ENCODE measurements at places on chromosomes 16 and 17.
A peak's percentile ranks its signal among the peaks of the same experiment; 100 is the strongest.

DNA sequence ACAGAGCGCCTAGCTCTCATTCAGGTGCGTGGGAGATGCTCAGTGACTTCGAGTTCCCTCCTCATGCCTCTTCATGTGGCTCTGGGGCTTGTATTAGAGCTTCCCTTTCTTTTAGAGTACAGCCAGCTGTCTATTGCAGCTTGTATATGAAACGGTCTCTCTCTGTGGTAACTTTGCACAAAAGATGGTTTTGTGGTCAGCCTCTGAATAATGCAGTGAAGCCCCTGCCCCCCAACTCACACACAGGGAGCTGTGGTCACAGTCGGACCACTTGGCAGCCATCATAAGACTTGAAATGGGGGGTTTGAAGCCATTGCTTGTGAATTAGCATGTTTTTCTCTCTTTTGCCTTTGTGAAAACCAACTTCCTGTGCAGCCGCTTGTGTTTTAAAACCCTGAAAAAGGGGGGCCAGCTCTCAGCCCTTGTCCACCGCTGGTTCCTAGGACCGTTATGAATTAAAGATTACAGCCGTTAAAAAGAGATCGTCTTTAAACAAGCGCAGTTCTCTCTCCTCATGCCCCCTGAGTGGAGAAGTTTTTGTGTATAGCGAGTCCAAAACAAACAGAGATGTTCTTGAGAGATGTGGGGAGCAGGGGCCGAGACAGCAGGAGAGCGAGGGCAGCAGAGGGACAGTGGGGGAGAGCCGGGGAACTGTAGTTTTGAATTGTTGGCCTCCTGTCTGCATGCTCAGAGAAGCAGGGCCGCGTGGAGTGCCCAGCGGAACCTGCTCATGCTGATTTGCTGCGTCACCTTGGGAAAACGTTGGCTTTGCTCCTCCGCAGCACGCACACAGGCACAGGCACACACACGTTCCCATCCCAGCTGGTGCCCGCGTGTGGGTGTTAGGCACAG lies 199.0 kb downstream of the MSI2 start:
- peak; percentile 60 for DNase-seq

DNA sequence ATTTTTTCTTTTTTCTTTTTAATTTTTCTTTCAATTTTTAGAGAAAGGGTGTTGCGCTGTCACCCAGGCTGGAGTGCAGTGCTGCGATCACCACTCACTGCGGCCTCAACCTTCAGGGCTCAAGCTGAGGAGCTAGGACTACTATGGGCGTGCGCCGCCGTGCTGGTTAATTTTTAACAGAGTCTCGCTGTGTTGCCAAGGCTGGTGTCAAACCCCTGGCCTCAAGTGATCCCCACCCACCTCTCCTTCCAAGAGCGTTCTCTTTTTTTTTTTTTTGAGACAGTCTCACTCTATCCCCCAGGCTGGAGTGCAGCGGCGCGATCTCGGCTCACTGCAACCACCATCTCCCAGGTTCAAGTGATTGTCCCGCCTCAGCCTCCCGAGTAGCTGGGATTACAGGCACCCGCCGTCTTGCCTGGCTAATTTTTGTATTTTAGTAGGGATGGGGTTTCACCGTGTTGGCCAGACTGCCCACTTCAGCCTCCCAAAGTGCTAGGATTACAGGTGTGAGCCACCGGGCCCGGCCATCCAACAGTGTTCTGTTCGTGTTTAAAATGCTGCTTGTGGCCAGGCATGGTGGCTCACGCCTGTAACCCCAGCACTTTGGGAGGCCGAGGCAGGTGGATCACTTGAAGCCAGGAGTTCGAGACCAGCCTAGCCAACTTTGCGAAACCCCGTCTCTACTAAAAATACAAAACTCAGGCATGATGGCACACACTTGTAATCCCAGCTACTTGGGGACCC lies 14.5 kb upstream of the RPL13 start:
- no peak for DNase-seq

DNA sequence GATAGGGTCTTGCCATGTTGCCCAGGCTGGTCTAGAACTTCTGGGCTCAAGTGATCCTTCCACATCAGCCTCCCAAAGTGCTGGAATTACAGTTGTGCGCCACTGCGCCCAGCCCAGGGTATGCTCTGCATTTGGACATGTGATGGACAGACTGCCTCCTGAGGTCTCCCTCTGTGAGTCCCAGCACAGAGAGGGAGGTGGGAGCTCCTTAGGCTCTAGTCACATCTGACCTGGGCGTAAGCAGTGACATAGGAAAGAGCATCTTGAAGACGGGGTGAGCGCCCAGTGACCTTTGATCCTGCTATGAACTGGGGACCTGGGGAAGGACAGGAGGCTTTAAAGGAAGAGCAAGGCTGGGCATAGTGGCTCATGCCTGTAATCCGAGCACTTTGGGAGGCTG lies 2.2 kb upstream of the GFAP start:
- DNase-seq, result no peak

DNA sequence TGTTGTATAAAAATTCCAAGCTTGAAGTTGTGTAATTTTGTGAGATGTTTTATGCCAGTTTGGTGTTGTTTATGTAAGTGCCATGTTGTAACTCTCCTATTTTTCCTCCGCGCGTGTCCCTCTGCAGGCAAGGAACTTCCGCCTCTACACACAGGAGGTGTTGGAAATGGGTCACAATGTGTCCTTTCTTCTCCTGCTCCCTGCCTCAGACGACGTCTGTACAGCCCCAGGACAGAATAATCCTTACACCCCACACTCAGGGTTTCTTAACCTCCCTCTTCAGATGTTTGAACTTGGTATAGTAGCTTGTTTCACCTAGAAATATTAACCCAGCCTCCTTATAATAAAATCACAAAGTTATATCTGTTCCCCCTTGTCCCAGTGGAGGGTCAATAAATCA lies 111.3 kb upstream of the NOG start:
- no peak for DNase-seq

DNA sequence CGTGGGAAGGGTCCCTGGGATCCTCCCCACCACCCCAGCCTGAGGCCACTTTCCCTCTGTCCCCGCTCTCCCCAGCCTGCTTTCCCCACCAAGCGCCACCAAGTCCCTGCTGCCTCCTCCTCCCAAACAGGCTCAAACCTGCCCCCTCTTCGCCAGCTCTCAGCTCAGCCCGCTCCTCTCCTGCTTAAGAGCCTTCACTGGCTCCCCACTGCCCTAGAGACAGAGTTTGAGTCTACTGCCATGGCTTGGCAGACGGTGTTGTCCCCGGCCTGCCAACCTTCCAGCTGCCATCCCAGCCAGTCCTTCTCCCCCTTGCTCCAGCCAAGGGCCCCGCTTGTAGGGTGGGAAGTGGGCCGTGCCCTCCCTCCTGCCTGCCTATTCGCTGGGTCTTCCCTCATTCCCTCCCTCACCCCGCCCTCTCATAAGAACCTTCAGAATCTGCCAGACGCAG lies 11.1 kb downstream of the IL4R start:
- DNase-seq, result no peak

GRCh38 chr17:70173681-70174080 lies 4.3 kb downstream of the KCNJ2 start:
- DNase-seq, result no peak

DNA sequence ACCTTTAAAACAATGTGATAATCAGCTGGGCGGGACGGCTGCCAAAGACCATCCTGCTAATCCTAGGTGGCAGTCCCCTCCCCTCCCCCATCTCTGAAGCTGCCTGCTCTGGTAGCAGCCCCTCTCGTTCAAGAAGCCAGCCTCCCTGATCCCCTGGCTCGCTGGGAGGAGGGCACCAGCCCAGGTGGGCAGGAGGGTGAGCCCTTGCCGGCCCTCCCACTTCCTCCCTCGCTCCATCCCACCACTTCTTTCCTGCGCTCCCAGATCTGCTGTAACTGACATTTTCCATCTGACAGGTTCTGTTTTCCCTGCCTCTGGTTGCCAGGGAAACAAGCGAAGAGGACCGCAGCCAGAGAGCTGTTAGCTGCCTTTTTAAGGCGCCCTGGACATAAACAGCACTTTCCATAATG lies 155.7 kb upstream of the TNRC6C start:
- DNase-seq, result peak; percentile 53

- DNase-seq, result no peak
Measured at GRCh38 chr16:539901-540530, 12.5 kb downstream of the CAPN15 start.

- DNase-seq, result no peak
Measured at GRCh38 chr16:11676799-11677198, 8.5 kb downstream of the SNN start.

DNA sequence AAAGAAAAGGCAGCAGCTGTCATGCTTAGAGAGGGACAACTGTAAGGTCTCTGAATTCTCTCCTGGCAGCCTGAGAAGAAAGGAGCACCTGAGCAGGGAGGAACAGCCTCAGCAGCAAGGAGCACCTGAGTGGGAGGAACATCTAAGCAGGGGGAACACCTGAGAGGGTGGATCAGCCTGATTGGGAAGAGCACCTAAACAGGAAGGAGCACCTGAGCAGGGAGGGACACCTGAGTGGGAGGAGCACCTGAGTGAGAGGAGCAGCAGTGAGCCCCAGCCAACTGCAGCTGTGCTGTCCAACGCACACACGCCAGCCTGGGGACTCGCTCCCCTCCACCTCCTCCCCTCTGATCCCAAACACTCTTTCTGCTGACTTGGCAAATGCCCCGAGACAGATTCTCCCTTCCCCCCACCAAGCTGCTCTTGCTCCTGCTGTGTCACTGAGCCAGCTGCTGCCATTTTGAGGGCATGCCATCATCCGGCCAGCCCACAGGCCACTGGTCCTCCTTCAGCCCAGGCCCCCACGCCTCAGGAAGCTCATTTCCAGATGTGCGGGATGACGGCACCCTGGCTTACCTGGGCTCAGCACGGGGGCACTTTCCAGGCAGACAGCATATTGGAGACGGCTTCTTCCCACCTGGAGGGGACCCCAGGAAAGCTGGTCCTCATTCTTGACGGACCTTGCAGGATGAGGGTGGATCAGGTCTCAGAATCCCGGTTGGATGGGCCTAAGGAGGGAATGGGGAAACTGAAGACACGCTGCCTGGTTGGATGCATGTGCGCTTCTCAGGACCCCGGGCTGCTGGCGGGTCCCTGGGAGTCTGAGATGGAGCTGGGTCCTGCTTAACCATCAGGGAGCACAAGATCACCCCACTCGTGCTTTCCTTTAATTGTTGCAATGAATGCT lies 57.7 kb upstream of the RBFOX3 start:
- no peak for DNase-seq

GRCh38 chr16:46730126-46730525 lies 18.0 kb downstream of the MYLK3 start:
- DNase-seq, result no peak

- DNase-seq, result no peak
Measured at GRCh38 chr16:7957151-7957550, 624.5 kb downstream of the RBFOX1 start.

- no peak for DNase-seq
Measured at GRCh38 chr17:50035421-50035879, 20.5 kb upstream of the ITGA3 start.

DNA sequence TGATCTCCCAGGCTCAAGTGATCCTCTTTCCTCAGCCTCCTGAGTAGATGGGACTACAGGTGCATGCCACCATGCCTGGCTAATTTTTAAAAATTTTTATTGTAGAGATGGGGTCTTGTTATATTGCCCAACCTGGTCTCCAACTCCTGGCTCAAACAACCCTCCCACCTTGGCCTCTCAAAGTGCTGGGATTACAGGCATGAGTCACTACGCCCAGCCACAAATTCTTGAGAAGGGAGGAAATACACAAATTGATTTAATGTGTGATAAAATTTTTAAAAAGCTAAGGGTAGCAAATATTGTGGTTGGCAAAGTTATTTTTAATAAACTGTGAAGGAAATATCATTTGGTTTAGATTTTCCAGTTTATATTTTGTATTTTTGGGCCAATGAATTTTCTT lies 9.6 kb downstream of the ITGAD start:
- DNase-seq, result no peak

DNA sequence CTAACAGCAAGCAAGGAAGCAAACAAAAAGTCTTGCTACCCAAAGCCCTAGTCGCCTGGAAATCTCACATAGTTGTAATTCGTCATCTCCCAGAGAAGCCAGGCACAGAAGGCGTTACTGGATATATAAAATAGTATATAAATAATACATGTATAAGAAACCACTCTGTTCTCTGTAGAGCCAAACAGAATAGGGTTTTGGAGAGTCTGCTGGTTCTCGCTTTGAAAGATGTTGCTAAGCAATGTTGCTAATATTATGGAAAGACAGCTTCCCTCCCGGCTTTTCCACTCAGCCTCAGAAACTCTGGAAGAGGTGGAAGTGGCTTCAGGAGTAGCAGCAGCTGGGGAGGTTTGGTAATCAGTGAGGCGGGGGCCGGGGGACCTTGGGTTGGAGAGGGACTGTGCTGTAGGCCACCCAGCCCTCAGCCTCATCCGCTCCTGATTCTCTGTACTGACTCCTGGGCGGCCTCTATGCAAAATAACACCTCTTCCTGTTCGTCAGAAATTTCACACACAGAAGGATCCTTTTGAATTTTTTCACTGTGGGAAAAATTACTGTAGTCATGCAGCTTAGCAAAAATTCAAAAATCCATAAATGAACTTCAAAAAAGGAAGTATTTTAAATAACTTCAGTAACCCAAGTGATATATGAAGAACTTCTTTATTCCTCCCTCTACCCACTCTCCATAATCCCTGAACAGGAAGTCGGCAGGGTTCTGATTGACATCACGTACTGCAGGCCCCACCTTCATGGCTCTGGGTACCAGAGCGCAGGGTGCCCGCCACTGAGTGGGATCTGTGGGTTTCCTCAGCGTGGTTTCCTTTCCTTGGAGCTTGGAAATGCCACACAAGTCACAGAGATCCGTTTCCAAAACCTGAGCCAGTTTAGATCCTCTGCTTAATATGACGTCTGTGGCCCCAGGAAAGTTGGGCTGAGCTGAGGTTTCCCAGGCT lies 51.4 kb downstream of the RAP1GAP2 start:
- DNase-seq, result no peak

- no peak for DNase-seq
Measured at GRCh38 chr17:71022758-71023157, 853.4 kb downstream of the KCNJ2 start.

GRCh38 chr17:60653569-60653968 lies 24.1 kb upstream of the BCAS3 start:
- no peak for DNase-seq
